ENCODE measurements at places on chromosomes 7 and 10.

DNA sequence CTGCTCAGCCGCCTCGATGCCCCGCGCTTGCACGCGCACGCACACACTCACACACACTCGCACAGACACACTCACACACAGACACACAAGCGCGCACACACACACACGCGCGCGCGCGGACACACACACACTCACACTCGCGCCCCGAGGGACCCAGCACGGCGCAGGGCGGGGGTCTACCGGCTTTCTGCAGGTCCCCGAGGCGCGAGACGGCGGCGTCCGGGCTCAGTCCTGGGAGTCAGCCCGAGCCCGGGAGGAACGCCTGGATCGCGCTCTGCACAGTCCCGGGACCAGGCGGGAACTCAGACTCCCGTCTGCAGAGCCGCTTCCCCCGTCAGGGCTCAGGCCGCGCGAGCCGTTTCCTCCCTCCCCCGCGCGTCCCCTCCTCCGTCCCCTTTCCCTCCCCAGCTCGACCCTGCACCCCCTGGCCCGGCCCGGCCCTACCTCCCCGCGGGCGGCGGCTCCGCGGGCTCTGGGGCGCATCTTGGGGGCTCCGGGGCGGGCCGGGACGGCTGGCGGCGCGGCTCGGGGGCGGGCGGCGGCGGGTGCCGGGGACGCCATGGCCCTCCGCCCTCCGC, 464 bp downstream of the DENND2A start:
- H3K36me3 ChIP-seq, result peaks cover 15% of the 10 kb centered on the region
- H3K27me3 ChIP-seq, result peaks cover 65% of the 10 kb centered on the region
- H3K27ac ChIP-seq, result no peak overlapping the region
- DNase-seq, result no peak

GRCh38 chr10:129104266-129105045, 362.6 kb upstream of the MGMT start:
- DNase-seq, result no peak
- H3K27me3 ChIP-seq, result no peaks in the 10 kb centered on the region
- H3K4me3 ChIP-seq, result no peak overlapping the region
- no peaks in the 10 kb centered on the region for H3K36me3 ChIP-seq
- no peaks in the 10 kb centered on the region for H3K4me1 ChIP-seq

DNA sequence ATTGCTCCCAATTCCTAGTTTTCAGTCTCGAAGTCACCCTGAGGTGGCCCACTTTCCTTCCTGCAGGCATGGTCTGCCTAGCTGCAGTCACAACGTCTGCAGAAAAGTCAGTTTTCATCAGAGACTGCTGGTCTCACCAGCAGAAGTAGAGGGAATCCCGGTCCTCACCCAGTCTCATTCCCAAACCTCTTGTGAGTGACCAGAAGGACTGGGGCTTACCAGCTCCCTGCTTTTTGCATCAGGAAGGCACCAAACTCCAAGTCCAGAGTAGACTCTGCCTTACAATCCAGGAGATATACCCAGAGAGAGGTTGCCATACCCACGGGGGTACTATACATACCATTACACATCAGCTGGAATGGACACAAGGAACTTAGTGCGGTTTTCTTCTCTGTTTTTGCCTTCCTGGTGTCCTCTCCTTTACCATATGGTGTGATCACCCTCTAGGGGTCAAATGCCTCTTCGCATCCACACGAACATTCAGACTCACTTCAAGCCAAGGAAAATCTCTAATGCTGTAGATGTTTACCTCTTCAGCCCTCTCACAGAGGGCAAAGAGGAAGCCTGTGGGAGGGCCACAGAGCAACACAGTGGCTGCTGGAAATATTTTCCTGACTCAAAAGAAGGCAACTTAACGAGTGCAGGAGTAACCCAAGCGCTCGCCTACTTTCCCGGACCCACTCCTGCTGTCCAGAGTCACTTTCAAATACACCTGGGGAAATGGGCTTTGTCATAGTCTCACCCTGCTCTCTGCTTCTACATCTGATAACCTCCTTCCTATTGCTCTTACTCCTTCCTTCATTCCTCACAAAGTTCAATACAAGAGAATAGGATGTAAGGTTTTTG, 220.9 kb downstream of the C7orf25 start:
- DNase-seq, result no peak
- H3K27ac ChIP-seq, result no peak overlapping the region
- H3K36me3 ChIP-seq, result no peaks in the 10 kb centered on the region
- H3K27me3 ChIP-seq, result peaks cover 5% of the 10 kb centered on the region
- no peaks in the 10 kb centered on the region for H3K4me1 ChIP-seq
- no peak overlapping the region for H3K4me3 ChIP-seq

- DNase-seq, result no peak
- no peaks in the 10 kb centered on the region for H3K36me3 ChIP-seq
- no peak overlapping the region for H3K4me3 ChIP-seq
These were observed 63.7 kb downstream of the PWWP2B start for GRCh38 chr10:132460691-132461090.

- no peak overlapping the region for H3K27ac ChIP-seq
- peaks cover 6% of the 10 kb centered on the region for H3K27me3 ChIP-seq
- no peaks in the 10 kb centered on the region for H3K4me1 ChIP-seq
- H3K4me3 ChIP-seq, result no peak overlapping the region
These were observed 3.1 kb downstream of the SLC39A12 start for GRCh38 chr10:17954861-17955260.

DNA sequence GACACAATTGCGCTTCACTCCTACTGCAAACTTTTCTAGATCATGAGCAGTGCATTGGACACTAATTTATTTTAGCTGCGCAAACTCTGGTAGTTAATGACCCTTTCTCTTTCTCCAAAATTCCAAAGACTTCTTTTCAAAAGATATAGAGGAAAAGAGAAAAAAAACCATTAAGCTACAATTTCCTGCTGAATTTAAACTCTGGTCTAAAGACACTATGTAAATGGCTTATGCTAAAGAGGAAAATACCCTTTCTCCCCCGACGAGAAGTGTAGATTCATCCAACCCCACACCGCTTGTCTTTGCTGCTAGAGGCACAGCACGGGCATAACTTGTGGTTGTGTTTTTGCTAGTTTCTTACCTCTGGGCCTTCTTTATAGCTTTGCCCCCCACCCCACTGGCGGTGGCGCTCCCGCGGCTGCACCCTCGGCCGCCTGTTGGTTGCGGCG, 84.1 kb downstream of the SNX10 start:
- peaks cover 7% of the 10 kb centered on the region for H3K4me1 ChIP-seq
- H3K27me3 ChIP-seq, result peaks cover 32% of the 10 kb centered on the region
- no peak overlapping the region for H3K4me3 ChIP-seq
- no peak for DNase-seq
- H3K27ac ChIP-seq, result no peak overlapping the region

DNA sequence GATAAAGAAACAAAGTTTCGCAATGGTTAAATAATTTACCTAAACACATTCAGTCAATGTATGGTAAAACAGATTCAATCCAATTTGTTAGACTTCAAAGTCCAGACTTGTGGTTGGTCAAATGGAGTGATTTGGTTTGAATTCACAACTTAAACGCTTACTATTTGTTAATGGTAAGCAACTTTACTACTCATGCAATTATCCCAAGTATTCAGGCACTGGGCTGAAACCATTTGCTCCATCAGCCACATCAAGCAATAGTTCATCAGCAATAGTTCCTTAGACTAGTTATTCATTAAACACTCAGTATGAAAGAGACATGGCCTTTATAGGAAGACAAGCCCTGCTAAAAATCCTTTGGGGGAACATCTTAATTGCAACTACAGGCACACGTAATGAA, 253.0 kb downstream of the AGMO start:
- H3K36me3 ChIP-seq, result no peaks in the 10 kb centered on the region
- no peak overlapping the region for H3K4me3 ChIP-seq
- DNase-seq, result no peak
- H3K4me1 ChIP-seq, result no peaks in the 10 kb centered on the region
- no peak overlapping the region for H3K27ac ChIP-seq

GRCh38 chr10:51985336-51985735, 285.9 kb upstream of the CSTF2T start:
- H3K36me3 ChIP-seq, result no peaks in the 10 kb centered on the region
- no peak for DNase-seq
- peaks cover 2% of the 10 kb centered on the region for H3K4me1 ChIP-seq
- no peak overlapping the region for H3K27ac ChIP-seq
- peaks cover 5% of the 10 kb centered on the region for H3K27me3 ChIP-seq
- H3K4me3 ChIP-seq, result no peak overlapping the region

All from T-helper 17 cell (primary cell).